ENCODE measurements at places on chromosomes 7 and 10.

DNA sequence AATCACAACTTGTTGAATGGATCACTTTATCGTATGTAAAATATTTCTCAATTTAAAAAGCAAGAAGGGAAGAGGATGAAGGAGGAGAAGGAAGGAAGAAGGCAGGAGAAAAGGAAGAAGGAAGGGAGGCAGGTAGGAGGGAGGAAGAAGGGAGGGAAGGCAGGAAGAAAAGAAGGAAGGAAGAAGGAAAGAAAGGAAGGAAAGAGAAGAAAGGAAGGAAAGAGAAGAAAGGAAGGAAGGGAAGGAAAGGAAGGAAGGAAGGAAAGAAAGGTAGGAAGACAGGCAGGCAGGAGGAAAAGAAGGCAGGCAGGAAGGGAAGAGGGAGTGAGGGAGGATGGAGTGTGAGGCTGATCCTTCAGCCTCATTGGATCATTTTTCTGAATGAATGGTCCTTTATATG is 145.5 kb downstream of the MYOF start:
- no peak for DNase-seq

DNA sequence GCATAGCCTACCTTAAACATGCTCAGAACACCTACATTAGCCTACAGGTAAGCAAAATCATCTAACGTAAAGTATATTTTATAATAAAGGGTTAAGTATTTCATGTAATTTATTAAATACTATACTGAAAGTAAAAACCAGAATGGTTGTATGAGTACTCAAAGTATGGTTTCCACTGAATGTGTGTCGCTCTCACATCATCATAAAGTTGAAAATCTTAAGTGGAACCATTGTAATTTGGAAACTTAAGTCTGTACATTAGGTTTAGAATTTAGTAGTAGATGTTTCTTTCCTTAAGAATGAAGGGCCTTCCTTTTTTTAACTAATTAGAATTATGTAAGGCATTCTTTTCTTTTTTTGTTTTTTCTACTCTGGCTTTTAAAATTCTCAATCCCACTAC is 240.0 kb upstream of the AOAH start:
- DNase-seq = no peak

DNA sequence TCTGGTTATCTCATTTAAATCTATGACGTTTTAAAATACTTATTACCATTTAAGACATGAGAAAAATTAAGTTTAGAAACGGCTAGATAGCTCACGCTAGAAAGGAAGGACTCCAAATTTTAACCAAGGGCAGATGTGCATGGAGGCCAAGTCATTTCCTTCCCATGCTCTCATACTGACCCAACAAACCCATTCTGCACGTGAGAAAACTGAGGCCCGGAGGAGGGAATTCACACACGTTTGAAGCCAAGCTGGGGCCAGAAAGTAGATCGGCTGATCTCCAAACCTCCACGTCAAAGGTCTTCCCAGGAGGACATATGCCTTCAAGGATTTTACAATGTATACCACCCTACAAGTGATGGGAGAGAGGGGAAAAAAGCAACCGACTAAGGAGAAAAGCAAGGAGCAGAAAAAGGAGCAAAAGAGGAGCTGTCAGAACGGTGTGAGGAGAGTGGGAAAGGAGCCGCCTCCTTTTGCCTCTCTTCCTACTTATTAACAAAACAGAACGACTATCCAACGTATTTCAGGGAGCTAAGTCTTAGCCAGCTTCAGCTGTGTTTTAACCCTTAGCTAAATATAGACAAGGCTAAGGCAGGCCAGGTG is 645 bp upstream of the SIRT1 start:
- DNase-seq = no peak

DNA sequence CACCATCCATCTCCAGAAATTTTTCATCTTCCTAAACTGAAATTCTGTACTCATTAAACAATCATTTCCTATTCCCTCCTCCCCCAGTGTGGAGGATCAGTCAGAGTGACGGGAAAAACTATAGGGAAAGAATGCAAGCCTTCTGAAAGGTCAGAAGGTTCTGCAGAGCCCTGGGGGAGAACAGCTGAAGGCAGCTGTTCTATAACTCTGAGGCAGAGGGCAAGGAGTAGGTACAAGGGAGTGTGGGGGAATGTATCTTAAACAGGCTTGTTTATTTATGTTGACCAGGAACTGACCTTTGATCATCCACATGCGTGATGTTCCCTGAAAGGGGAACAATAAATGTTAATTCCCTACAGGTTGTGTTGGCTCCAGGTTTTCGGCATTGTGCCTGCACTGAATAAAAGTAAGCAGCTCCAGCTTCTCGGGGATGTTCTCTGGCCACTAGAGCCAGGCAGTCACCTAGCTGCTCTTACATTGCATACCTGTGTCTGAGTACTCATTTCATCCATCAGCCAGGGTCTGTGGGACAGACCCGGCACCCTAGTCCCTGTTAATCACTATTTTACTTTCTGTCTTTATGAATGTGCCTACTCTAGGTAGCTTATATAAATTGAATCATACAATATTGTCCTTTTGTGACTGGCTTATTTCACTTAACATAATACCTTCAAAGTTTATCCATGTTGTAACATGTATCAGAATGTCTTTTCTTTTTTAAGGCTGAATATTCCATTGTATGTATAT is 5.8 kb downstream of the IFIT1 start:
- DNase-seq = no peak

GRCh38 chr7:129103561-129104324 is 40.8 kb upstream of the TSPAN33 start:
- no peak for DNase-seq

DNA sequence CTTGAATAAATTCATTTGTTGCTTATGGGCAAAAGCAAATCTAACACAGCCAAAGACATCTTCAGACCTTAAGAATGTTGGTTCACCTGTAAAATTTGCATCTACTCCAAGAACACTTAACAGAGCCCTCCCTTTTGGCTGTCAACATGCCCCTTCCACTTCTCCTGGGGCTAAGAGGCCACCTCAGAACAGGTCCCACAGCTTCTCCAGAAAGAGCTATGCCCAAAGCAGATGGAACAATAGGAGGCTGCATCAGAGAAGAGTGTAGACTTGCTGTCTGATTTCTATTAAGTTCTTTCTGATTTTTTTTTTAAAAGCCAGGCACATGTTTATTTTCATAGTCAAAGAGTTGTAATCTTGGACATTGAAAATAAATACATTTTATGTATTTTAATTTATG is 26.1 kb upstream of the TRIL start:
- no peak for DNase-seq

DNA sequence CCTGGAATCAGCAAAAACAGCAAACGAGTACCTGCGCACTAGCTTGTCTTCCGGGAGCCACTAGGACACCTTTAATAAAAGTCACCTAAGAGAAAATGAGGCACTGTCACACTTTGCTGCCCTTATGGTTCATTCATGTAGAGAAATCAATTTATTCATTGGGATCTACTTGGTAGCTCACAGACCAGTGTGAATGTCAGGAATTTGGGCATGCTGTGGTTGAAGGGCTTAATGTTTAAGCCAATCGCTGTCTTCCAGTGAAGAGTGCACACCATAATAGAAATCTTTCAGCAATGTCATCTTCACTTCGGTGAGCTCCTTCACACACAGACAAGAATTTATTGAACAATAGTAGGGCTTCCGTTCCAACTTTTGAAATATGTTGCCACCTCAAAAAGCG is 65.1 kb downstream of the MARCHF5 start:
- no peak for DNase-seq

DNA sequence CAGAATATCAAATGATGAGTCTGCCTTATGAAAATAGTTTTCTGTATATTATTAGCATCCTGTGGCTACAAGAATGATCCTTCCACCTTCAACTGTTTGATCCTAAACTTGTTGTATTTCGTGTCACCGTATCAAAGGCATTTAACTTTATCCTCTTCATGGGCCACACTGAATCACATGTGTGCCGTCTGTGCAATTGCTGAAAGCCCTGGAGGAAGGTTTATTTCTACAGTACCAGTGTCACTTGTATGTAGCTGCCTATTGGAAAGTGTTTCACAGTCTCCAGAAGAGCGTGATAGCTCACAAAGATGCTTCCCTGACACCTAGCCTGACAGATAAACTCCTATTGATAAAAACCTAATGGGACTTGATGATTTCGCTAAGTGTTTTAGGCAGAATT is 94.5 kb downstream of the ITGA8 start:
- no peak for DNase-seq

- peak; percentile 6 for DNase-seq
These were observed 11.7 kb downstream of the CPEB3 start for GRCh38 chr10:92278996-92279696.

DNA sequence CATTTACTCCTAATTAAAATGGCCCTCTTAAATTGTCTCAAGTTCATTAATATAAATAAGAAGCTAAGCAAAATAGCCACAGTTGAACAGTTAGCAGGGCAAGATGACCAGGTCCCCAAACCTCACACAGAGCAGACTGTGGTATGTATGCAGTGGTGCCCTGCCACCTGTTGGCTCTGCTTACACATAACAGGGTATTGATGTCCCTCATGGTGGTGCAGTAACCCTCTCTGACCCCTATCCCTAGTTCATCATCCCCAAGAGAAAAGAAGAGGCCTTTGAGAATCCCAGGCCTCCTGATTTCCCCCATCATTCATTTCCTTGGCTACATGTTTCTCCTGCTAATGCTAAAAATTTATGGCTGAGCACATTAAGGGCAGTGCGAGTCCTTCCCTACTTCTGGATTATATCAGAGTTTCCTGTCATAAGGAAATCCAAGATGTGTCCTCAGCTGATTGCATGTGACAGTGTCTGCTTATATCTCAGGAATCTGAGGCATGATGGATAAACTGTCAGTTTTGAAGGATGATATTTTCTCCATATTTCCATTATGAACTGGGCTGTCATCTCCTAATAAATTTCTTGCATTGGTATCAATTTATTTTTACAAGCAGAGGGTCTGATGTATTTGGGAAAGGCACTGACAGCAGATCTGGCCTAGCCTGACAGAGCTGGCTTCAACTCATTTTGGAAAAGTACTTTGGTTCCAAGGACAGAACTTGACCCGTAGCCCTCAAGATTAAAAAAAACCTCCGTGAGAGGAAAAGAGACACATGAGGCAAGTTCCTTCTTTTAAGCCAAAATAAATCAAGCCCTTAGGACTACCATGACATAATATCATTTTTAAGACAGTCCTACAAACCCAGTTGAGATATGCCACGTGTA is 880.6 kb downstream of the LRMDA start:
- peak; percentile 69 for DNase-seq

DNA sequence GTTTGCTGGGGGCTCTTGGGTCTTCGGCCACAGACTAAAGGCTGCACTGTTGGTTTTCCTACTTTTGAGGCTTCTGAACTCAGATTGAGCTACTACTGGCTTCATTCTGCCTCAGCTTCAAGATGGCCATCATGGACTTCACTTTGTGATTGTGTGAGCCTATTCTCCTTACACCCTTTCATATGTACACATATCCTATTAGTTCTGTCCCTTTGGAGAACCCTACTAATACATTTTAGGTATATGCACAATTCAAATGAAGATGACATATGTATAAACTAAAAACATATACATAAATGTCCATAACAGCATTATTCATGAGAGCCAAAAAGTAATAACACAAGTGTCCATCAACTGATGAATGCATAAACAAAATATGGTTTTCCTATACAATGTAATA is 75.7 kb downstream of the GPR37 start:
- DNase-seq = no peak

GRCh38 chr7:138460649-138461607 is 869 bp downstream of the TRIM24 start:
- peak; percentile 58 for DNase-seq

- DNase-seq = no peak
These were observed 254.2 kb downstream of the MAGI2 start for GRCh38 chr7:79199266-79199665.

Data from suppressor macrophage (primary cell).